EH (cell line): ENCODE measurements at places on chromosomes 7 and 10.
A peak's percentile ranks its signal among the peaks of the same experiment; 100 is the strongest.

GRCh38 chr7:129667116-129667515 is 55.6 kb downstream of the NRF1 start:
- DNase-seq, result no peak

GRCh38 chr7:129502708-129503685 is 666 bp downstream of the SMKR1 start:
- DNase-seq, result no peak

- no peak for DNase-seq
Measured at GRCh38 chr7:2037301-2037807, 195.4 kb downstream of the MAD1L1 start.

GRCh38 chr10:47077941-47078340 is 166.7 kb downstream of the PTPN20 start:
- no peak for DNase-seq

- DNase-seq, result peak; percentile 75
Measured at GRCh38 chr7:101134399-101134980, 7.6 kb downstream of the SERPINE1 start.

DNA sequence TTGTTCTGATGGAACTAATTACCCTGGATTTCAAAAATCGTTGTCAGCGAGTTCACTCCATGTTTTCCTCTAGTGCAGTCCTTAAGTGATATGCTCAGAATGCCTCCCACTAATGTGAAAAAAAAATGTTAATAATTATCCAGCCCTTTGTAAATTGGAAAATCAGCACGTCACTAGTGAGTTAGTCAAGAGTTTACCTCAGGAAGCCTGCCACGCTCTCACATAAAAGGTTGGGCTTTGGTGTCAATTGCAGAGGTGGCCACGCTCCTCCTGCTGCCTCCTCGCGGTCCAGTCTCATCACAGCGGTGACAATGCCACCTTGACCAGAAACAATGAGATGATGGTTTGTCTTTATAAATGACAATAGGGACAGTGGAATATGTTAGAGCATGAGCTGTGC is 22.5 kb downstream of the UPP1 start:
- DNase-seq, result no peak

- peak; percentile 97 for DNase-seq
Measured at GRCh38 chr7:27172823-27173510, 1.2 kb downstream of the HOXA10 start.

- no peak for DNase-seq
Measured at GRCh38 chr7:73678862-73679261, 4.4 kb downstream of the DNAJC30 start.

GRCh38 chr10:26962835-26963234 is 102.1 kb upstream of the ABI1 start:
- no peak for DNase-seq

- peak; percentile 48 for DNase-seq
Measured at GRCh38 chr10:83371696-83372490, 767.4 kb upstream of the GHITM start.

GRCh38 chr7:15397922-15398760 is 163.7 kb downstream of the AGMO start:
- no peak for DNase-seq

GRCh38 chr7:42932811-42933591 is 825 bp downstream of the MRPL32 start:
- DNase-seq, result peak; percentile 53

- DNase-seq, result peak; percentile 49
Measured at GRCh38 chr7:99109108-99110051, 34.5 kb downstream of the SMURF1 start.

DNA sequence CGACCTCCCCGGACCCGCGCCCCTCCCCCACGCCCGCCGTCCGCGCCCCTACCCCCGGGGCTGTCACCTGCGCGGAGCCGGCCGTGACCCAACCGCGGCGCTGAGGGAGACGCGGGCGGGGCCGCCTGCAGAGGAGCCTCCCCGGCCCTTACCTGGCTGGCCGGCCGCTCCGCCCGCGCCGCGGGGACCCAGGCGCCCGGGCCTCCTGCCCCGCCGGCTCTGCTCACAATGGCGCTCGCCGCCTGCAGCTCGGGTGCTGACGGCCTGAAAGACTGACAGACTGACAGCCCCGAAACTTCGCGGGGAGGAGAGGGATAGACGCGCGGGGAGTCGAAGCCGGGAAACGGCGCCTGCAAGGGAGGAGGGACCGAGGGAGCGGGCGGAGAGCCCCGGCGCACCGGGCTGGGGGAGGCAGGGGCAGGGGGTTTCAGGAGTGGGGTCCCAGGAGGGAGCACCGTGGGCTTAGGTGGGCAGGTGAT is 393 bp downstream of the ZNF467 start:
- DNase-seq, result no peak

GRCh38 chr7:130207642-130208041 is at the start of gene SSMEM1:
SSMEM1 (plus strand) TSS chr7:130207860; CDS start chr7:130207911, 51 bp downstream.
- peak; percentile 66 for DNase-seq

- DNase-seq, result peak; percentile 84
Measured at GRCh38 chr10:4183761-4184261, 398.8 kb upstream of the KLF6 start.

DNA sequence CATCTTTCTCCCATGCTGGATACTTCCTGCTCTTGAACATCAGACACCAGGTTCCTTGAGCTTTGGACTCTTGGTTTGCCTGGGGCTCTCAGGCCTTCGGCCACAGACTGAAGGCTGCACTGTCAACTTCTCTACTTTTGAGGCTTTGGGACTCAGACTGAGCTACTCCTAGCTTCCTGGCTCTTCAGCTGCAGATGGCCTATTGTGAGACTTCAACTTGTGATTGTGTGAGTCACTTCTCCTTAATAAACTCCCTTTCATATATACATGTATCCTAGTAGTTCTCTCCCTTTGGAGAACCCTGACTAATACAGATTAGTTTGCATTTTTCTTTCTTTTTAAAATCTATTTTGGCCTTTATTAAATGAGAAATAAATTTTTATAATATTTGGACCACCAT is 276.2 kb upstream of the SEMA3C start:
- peak; percentile 15 for DNase-seq
